Foreskin melanocyte (primary cell): ENCODE measurements at places on chromosomes 1 and 21.

GRCh38 chr1:198811449-198811848 is 172.6 kb downstream of the PTPRC start:
- DNase-seq: no peak

- no peak for DNase-seq
Observed at GRCh38 chr1:93330617-93331016, 15.1 kb upstream of the DR1 start.

DNA sequence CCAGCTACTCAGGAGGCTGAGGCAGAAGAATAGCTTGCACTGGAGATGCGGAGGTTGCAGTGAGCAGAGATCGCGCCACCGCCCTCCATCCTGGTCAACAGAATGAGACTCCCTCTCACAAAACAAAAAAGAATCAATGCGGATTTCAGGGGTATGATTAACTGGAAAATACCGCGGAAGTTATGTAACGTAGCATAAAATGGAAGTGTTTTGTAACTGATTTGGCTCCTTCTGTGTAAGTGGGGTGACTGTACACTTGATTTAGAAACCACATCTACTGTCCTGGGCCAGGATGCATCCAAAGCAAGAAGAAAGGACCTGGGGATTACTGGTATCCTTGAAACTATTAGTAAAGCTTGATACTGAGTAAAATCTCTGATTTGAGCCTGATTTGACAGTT is 3.1 kb upstream of the VAMP4 start:
- no peak for DNase-seq

- DNase-seq: no peak
Observed at GRCh38 chr1:225814381-225814780, 4.5 kb downstream of the EPHX1 start.

- no peak for DNase-seq
Observed at GRCh38 chr1:31912839-31913239, 25.3 kb downstream of the PTP4A2 start.

DNA sequence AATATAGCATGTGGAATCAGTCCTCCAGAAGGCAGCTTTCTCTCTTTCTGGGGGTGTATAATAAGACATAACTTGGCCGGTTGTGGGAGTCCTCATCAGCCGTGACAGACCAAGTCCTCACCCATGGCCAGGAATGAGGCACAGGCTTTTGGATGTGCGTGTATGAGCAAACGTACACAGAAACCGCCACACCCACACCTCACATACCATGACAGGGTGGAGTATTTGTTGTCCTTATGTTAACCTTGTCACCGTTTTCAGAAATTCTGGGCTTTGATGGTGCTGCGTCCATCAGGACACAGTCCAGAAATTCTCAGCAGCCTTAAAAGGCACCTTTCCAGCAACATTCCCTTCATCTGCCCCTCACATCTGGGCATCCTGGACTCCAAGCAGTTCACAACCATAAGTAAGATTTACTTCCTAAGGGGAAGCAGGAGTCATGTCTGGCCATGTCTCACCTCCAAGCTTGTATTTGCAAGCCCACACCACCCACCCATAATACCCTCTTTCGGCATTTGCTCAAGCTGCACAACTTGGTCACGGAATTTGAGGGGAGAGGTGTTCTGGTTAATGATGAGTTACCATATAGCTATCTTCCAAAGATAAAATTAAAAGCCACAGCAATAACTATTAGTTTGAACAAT is 12.4 kb downstream of the C1orf116 start:
- DNase-seq: no peak

GRCh38 chr1:62452951-62453350 is 16.1 kb downstream of the USP1 start:
- DNase-seq: no peak
